ENCODE measurements at places on chromosomes 7 and 10. TPM values are rescaled to one million over a fixed set of nuclear protein-coding genes. Genes with fewer than 3 reads are reported as not detected.
A peak's percentile ranks its signal among the peaks of the same experiment; 100 is the strongest.

NANOS1 gene
- total RNA-seq = 2.2 TPM

C10orf95 gene
- total RNA-seq = not detected

RNF32 gene
- 1.0 TPM for total RNA-seq

MINDY4 gene
- 12.8 TPM for total RNA-seq

ACBD7 gene
- 5.2 TPM for total RNA-seq

EPO gene
- not detected for total RNA-seq

STEAP1B gene
- total RNA-seq = 3.2 TPM

GRCh38 chr10:60986791-60987190, 42.8 kb upstream of the RHOBTB1 start:
- DNase-seq = no peak

DNA sequence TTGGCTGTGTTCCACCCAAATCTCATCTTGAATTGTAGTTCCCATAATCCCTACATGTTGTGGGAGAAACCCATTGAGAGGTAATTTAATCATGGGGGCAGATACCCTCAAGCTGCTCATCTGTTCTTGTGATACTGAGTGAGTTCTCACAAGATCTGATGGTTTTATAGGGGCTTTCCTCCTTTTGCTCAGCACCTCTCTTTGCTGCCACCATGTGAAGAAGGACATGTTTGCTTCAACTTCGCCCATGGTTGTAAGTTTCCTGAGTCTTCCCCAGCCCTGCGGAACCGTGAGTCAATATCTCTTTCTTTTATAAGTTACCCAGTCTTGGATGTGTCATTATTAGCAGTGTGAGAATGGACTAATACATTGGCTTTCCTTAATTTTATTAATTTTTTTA, 527.8 kb downstream of the MDFIC start:
- no peak for DNase-seq

- DNase-seq = no peak
These were observed 303.5 kb downstream of the PTPRN2 start for GRCh38 chr7:158284121-158284520.

DNA sequence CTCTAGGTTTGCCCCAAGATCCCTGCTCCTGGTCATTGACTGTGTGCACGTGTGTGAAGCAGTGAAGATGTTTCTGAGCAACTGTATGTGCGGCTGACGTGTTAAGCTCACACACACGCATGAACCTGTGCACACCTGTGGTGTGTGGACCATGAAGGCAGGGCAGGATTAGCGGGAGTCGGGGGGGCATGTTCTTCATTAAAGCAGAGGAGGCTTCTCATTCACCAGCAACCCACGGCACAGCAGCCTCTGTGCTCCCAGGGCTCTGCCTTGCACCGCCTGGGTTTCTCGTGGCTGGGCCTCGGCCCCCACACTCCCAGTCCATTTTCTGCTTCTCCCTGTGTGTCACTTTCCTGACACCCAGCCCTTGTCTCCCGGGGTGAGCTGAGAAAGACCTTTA, 824 bp upstream of the TACR2 start:
- DNase-seq = no peak

GRCh38 chr10:118471863-118472262, 123.6 kb downstream of the PRLHR start:
- DNase-seq = no peak

GRCh38 chr7:1348096-1348822, 111.0 kb downstream of the MICALL2 start:
- DNase-seq = no peak

DNA sequence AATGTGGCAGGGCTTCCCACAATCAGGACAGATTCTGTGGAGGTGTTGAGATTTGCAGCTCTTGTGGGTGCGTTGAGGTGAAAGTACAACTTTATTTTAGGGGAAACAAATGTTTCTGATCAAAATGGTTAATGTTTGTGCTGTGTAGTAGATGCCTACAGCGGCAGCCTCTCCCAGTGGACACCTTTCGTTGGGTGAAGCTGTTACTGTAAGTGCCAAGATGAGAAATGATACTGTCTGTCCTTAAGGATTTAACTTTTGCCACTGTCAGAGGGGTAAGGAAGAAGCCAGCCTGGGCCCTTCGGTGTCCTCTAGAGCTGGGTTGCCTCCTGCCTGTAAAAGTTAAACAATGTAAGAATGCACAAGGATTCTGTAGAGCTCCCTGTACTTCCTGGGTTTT, 27.9 kb downstream of the DOCK1 start:
- no peak for DNase-seq

DNA sequence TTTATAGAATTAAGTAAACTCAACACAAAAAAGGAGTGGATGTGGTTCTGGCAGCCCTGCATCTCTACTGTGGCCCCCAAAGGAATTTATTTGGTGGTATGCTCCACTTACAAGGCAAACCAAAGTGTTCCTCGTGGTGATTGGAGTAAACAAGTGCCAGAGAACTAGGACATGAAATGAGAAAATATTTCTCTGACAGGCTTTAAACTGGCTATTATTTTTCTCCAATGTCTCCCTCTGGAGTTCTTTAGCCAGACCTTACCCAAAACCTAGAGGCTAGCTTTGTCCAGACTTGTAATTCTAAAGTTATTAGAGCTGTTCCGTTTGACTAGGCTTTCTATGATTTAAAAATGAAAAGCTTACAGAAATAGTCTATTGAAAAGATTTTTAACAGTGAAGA, 990.1 kb downstream of the CNTNAP2 start:
- no peak for DNase-seq

DNA sequence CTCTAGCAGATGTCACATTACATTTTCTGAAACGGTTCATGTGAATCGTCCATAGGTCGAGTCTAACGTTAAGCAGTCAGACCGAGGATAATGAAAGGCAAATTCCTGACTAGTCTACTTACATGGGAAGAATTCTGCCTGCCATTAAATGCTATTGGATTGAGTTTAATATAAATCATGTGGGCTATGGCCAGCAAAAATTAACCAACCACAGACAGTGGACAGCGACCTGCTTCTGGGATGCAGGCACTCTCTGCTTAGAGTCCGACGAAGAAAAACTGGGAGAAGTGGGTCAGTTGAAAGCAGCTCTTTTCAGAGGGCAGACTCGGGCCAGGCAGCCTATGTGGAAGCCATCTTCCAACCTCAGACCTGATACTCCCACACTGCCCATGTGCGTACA, 16.6 kb downstream of the PIP4K2A start:
- no peak for DNase-seq

- no peak for DNase-seq
These were observed 110.1 kb downstream of the ARID5B start for GRCh38 chr10:62011558-62011957.

DNA sequence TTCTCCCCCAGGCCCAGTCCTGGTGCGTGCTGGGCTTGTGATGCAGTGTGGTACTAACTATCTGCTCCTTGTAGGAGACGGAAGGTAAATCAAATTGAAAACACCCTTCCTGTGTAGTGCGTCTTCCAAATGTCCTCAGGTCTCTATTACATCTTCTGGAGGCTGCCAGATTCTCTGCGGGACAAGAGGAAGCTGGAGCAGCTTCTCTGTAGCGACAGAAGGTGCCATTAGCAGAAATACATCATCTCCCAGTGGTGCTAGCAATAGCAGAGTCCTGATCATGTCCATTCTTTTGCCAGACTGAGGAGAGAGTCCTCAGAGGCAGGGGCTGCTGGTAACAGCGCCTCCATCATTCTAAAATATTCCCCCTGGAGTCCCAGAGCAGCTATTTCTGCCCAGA, 675.2 kb downstream of the LRMDA start:
- no peak for DNase-seq

DNA sequence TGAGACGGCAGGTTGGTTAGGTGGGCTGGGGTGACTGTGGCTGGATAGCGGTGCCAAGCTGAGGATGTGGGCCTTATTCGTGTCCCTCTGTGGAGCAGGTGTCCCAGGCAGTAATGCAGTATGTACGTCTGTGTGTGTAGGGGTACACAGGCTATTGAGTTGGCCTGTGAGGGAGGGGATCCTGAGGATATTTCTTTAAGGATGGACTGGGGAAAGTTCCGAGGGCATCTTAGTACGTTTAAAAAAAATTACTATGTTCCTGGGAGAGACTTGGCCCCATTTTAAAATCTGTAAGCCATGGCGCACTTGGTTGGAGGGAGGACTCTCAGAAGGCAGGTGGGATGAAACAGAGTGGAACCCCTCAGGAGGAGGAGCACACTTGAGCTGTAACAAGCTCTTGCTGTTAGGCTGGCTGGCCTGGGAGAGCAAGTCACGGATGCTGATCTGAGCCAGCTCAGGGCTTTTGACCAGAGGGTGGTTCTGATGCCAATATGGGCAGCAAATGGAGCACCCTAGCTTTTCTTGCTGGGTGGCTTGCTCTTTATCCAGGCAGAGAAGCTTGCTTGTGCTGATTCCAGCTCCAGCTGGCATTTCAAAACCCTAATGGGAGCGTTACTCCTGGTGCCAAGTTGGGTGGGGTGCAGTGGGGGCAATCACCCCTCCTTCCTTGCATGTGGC, 765 bp downstream of the WBP1L start:
- no peak for DNase-seq

- no peak for DNase-seq
These were observed 293.4 kb upstream of the DKK1 start for GRCh38 chr10:52020702-52021101.

DNA sequence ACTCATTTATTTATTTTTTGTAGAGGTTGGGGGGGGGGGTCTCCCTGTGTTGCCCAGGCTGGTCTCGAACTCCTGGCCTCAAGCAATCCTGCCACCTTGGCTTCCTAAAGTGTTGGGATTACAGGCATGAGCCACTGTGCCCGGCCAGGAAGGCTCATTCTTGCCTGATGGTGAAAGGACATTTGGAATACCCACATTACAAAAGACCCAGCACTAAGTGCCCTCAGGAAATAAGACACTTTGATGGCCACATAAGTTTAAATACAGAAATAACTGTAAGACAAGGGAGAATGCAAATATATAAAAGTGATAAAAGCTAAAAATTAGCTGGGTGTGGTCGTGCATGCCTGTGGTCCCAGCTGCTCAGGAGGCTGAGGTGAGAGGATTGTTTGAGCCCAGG, 8.0 kb upstream of the SERPINE1 start:
- no peak for DNase-seq

GRCh38 chr10:124156524-124157260, 63.3 kb upstream of the CHST15 start:
- no peak for DNase-seq

GRCh38 chr10:108749042-108749441, 1174.3 kb downstream of the XPNPEP1 start:
- DNase-seq = no peak

DNA sequence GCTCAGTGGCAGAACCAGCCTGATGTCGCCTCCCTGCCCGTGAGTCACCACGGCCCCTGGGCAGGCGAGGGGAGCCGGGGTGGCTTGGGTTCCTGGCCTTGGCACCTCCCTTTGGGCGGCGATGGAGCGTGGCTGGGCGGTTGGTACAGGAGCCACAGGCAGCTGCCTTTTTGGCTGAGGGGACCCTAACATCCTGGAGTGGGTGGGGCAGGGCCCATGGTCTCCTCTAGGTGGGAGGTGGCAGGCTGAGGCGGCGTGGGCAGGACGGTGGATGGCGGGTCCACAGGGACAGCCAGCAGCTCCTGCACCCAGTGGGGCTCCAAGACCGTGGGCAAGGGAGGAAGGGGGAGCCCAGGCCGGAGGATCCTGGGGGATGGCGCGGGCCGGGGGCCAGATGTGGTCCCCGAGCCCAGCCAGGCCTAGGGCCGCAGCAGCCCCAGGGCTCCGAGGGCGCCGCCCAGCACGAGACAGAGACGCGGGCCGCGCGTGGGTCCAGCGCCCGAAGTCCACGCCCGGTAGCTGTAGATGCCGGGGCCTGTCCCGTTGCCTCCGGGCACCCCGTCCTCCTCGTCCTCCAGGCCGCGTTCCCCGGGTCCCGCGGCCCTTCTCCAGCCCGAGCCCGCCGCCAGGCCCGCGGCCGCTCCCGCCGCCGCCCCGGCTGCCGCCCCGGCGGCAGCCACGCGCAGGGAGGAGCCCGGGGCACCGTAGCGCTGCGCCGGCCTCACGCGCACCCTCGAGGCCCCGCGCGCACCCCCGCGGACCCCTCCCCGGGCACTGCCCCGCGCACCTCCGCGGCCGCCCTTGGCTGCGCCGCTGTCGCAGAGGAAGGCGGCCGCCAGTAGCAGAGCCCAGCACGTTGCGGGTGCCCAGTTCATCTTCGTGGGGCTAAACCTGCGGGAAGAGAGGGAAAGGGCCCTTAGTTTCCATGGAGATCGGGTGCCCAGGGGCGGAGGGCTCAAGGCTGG, 1.3 kb downstream of the SPRN start:
- DNase-seq = no peak

- DNase-seq = peak; percentile 58
These were observed 771 bp downstream of the PHYHIPL start for GRCh38 chr10:59177031-59177797.

DNA sequence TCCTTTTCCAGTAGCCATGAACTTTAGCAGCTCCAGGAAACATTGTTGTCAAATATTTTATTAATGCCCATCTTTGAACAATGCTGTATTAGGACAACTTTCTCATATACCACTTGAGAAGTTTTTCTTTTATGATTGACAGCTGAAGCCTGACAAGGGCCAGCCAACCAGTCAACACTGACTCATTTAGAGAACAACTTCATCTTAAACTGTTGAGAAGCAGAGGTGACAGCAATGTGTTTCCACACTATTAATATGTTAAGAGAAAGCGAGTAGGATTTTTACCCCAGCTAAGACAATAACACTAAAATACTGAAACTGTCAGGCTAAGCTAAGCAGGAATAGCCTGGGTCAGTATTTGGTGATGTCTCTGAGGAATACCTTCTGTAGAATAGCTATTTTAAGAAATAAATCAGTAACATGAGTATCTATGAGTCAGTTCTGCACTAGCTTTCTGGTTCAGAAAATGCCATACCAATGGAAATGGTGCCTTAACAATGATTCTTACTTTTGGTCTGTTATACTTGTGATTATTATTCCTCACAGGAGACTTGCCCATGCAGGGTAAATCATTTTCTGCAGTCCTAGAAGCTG, 168.8 kb upstream of the POT1 start:
- no peak for DNase-seq

GRCh38 chr10:10886861-10887531, 130.7 kb upstream of the CELF2 start:
- DNase-seq = no peak

GRCh38 chr7:78635026-78635793, 818.3 kb downstream of the MAGI2 start:
- no peak for DNase-seq

DNA sequence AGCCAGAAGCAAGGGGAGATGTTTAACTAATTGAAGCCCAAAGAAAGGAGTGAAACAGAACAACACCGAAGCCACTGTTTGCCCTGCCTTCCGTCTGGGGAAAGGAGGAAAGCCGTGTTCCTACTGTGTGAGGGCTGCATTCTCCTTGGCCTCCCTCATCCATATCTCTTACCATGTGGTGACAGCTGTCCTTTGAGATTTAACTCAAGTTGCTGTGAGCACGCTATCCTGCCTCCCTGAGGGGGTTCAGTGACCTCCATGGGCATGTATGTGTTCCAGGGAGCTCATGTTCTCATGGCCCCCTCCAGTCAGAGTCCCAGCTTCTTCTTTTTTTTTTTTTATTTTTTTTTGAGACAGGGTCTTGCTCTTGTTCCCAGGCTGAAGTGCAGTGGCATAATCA, 26.2 kb upstream of the CRHR2 start:
- no peak for DNase-seq

GRCh38 chr7:73858807-73859206, 2.2 kb upstream of the TMEM270 start:
- no peak for DNase-seq
